HT1080 (cell line): ENCODE measurements at places on chromosomes 6 and 20.

- peak; percentile 79 for DNase-seq
These were observed 12.9 kb downstream of the PARD6B start for GRCh38 chr20:50744143-50744792.

- no peak for DNase-seq
These were observed 54.4 kb downstream of the TOX2 start for GRCh38 chr20:43969028-43969447.

GRCh38 chr6:106103728-106104109, 17.6 kb downstream of the PRDM1 start:
- no peak for DNase-seq

DNA sequence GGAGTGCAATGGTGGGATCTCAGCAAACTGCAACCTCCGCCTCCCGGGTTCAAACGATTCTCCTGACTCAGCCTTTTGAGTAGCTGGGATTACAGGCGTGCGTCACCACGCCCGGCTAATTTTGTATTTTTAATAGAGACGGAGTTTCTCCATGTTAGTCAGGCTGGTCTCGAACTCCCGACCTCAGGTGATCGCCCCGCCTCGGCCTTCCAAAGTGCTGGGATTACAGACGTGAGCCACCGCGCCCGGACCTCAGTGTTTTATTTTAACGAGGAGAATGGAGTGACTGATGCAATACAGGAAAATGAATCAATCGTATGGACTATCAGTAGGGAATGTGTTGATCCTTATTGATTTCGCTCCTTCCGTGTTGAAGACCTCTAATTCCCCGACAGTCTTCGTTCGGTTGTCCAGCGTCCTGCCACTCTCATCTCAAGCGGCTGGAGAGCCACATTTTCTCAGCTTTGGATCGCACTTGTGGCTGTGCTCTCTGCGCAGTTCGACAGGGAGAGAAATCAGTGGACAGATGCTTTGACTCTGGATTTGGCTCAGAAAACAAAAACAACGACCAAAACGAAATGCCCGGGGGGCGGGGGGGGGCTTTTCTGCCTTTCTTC, 166.2 kb downstream of the TRIM27 start:
- peak; percentile 73 for DNase-seq

DNA sequence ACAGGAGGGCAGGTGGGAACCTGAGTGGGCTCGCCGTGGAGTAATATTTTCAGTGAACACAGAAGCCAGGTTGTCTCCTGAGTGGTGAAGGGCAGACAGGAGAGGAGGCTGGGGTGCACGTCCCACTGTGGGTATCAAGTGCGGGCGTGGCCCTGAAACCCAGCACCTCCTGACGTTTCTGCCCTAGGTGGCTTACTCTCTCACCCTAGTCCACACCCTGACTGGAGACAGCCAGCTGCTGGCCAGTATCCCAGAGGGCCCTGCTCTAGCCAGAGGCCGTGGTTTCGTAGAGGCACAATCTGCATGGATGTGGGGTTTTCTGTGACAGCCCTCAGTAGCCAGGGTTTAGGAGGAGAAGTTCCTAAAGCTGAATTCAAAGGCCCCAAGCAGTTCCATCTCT, 86.7 kb downstream of the TRERF1 start:
- no peak for DNase-seq

DNA sequence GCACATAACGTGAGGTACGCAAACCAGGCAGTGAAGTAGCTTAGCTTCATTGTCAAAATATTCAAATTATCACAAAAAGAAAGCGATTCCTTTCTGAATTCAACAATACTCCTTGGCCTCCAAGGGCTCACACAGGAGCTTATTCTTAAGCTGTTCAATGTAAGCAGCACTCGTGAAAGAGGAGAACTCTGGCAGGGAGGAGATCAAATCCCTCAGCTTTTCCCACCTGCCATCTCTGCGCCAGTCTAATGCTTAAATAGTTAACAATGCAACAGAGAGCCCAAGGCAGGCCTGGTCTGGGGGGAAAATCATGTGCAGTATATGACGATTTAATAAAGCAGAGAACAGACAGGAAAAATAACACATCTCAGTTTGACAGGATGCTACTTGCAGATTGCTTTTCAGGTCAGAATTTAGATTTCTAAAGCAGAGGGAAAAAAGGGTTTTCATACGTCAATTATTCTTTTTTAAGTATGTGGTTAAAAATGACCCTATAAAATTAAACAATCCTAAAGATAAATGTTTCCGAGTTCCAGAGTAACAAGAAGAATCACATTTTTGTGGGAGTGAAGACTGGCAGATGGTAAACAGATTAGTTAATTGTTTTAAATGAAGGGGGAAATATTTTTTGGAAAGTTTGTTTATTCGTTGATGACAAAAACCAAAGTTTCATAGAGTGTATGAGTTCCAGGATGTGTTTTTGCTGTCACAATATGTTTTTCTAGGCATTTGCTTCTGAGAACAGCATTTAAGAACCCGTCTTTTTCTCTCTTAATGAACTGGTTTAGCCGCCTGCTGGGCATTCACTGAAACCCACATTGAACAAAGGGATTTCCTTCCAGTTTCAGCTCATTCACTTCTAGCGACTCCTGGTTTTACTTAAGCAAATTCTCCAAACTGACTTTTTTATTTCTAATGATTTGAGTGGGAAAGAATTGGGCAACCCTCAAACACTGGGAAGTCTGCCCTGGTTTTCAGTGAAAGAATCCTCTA, 45.9 kb downstream of the PLAGL1 start:
- no peak for DNase-seq

DNA sequence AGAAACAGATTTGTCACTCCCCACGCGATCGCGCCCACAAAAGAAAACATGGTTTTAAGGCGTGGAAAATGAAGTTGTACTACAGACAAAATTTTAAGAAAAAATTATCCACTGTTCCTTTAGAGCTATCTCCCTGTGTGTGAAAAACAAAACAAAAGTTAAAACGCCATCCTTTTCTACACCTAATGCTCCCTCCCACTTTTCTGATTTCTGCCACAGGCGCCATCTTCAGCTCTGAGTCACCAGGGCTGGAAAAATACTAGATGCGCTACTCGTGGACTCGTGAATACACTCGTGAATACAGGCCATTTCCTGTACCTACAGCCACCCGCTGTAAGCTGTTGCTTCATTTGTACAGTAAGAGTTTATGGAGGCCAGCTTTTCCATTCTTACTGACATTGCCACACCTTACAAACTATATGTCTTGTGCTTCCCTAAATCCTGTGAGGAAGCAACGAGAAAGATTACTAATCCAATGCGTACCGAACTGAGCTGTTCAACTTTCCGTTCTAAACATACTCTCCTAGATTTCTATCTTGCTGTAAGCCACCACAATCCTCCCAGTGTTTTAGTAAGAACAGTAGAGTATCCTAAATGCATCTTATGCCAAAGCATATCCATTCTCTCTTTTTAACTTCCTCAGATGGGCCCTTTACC, 773 bp upstream of the AHI1 start:
- DNase-seq, result peak; percentile 75

DNA sequence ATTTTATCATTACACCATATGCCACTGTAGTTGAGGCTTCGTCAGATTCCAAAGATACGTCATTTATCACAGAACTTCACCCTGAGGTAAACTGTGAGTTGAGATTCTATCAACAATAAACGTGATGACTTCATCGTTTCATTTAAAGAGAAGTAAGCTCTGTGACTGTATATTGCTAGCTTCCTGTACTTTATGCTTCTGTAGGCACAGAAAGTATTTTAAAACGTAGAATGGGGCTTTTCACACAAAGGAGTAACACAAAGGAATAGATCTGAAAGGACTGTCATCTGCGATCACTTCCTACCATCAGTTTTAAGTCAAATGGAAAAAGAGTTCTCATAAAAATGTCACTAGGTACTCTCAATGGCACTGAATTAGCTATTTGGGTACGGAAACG, 234.4 kb upstream of the MCHR2 start:
- no peak for DNase-seq

DNA sequence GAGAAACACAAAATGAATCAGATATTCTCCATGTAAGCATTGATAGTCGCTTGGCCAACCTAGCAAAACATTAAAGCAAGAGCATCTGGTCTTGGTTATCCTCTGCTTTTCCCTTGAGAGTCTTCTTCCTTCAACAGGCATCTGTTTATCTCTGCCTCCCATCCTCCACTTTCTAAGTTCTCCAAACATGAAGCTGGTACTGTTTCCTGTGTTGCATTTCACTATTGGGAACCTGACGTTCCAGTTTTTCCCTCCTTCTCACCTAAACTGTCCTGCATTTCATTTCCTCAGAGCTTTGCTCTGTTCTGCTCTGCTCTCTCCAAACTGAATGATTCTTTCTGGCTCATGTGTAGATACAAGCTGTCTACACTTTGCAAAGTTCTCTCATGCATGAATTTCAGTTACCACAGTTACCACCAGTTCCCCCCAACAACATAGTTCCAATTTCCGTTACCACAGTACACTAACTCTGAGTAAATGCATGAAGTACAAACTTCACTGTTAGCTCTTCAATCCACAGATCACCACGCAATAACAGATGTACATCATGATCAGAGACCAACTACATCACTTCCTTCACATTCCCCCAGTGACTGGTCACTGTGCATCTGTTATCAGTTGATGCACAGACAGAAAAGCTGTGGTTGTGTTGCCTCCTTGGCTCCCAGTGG, 86.7 kb upstream of the F13A1 start:
- no peak for DNase-seq

GRCh38 chr20:11047559-11047958, 373.8 kb upstream of the JAG1 start:
- no peak for DNase-seq

DNA sequence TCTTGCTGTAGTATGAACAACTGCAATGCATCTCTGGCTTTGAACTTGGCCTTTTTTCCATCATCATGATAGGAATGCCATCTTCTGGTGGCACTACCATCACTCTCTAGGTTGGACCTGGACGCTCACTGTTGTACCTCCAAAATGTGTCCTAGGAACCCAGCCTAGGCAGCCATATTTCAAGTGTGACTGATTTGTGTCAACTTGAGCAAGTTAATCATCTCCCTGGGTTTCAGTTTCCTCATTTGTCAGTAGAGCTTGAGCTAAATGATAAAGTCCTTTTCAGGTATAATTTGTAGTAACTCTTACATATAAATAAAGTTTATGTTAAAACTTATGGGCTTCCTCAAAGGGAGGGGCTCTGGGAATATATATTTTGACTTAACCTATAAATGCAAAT, 241.7 kb upstream of the CEP162 start:
- no peak for DNase-seq

GRCh38 chr20:48697845-48698491, 129.8 kb downstream of the PREX1 start:
- DNase-seq, result peak; percentile 57

DNA sequence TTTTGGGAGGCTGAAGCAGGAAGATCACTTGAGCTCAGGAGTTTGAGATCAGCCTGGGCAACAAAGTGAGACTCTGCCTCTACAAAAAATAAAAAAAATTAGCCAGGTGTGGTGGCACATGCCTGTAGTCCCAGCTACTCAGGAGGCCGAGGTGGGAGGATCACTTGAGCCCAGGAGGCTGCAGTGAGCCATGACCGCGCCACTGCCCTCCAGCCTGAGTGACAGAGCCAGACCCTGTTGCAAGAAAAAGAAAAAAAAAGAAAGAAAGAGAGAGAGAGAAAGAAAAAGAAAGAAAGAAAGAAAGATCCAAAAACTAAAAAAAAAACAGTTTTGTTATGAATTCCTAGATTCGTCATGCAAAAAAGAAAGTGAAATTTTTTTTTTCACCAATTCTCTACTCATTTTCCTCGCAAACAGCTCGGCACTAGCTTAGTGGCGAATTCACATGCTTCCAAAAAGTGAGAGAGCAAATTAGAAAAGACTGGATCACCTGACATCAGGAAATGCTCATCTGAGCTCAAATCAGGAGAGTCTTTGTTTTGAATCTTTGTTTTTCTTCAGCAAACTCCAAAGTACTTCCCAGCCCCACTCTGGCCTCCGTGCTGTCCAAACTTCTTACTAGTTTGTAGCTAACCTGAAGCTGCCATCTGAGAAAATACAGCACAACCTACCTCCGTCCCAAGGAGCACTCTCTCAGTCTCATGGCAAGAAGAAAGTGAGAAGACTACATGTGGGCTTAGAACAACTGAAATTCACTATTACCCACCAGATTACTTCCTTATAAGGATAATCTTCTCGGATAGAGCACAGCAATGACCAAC, 27.0 kb downstream of the IPCEF1 start:
- DNase-seq, result no peak

DNA sequence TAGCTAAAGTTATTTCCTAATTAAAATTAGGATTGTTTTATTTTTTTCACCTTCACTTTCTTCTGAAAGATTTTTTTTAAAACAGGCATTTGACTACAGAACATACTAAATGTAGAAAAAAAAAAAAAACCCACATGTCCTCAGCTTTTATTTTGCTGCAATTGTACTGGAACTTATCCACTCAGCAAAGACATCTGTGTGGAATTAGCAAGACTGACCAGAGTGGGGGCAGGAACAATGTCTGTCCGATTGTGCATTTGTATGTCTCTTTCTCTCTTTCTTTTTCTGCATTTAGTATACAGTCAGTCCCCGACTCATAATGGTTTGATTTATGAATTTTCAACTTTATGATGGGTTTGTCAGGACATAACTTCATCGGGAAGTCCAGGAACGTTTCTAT, 77.3 kb downstream of the CHD6 start:
- DNase-seq, result no peak

GRCh38 chr6:160141001-160141726, 19.5 kb downstream of the SLC22A1 start:
- DNase-seq, result peak; percentile 49

DNA sequence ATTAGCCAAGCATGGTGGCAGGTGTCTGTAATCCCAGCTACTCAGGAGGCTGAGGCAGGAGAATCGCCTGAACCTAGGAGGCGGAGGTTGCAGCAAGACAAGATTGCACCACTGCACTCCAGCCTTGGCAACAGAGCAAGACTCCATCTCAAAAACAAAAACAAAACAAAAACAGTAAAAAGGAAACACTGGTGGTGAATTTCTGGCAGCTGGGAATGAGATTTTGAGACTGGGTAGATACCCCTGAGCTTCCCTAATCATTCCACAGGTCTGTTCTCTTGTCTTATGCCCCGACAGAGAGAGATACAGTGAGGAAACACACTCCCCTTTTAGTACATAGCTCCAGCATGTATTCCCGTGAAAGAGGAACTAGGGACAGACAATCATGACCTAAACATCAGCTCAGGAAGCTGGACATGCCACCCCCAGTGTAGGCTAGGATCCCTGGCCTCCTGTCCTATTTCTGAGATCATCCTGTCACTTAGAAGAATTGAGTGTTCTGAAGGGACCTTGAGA, 9.6 kb downstream of the MAN1A1 start:
- no peak for DNase-seq

- DNase-seq, result no peak
These were observed 429.9 kb downstream of the CD83 start for GRCh38 chr6:14547284-14547998.

DNA sequence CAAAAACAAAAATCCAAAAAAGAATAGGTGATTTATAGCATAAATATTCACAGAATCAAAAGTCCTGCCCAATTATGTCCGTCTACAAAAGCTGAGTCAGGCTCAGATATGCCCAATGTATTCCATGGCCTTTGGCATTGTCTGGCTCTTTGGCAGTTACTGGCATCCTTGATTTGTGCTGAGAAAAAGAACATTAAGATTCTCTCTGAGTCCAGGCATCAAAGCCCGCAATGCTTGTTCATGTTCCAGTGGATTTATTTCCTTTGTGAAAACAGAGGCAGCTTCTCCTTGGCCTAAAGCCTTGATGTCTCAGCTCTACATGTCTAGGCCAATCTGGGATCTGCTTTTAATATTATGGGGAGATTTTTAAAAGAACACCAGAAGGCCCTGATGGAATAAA, 76.1 kb upstream of the SLC4A11 start:
- DNase-seq, result no peak

- DNase-seq, result no peak
These were observed 1.7 kb downstream of the SNX21 start for GRCh38 chr20:45835329-45835765.

GRCh38 chr20:16286601-16287000, 286.6 kb downstream of the KIF16B start:
- no peak for DNase-seq

- no peak for DNase-seq
These were observed 396.0 kb upstream of the BTBD3 start for GRCh38 chr20:11521476-11522365.
